Ureter (tissue), 1 donor: ENCODE measurements at places on chromosomes 5 and 9. TPM values are rescaled to one million over a fixed set of nuclear protein-coding genes. Genes with fewer than 3 reads are reported as not detected.
A peak's percentile ranks its signal among the peaks of the same experiment; 100 is the strongest.

DNA sequence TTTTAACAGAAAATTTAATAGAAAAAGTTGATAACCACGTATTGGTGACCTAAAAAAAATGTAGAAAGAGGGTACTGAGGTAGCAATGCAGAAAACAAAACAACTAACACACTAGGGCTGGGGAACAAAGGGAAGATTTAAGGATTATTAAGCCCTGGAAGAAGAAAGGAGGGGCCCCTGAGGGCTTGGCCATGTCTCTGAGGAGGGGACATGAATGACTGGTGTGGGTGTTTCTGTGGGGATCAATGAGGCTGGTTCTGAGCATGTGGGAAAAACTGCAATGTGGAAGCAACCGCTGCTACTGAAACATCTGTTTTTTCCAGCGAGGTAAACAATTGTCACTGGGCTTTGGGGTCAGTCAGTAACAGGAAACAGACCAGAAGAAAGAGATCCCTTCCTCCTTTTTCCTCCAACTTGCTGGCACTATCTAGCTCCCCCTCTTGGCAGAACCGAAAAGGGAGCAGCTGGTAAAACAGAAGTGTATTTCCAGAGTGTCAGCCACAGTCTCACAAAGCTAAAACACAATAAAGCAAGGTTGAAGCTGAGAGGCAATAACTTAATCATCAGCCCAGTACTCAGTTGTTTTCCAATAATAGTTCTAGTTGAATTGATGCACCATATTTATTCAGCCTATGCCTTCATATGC lies 48.3 kb downstream of the ATPSCKMT start:
- DNase-seq, result no peak

Gene FAF2
- 50.1 TPM for total RNA-seq

DNA sequence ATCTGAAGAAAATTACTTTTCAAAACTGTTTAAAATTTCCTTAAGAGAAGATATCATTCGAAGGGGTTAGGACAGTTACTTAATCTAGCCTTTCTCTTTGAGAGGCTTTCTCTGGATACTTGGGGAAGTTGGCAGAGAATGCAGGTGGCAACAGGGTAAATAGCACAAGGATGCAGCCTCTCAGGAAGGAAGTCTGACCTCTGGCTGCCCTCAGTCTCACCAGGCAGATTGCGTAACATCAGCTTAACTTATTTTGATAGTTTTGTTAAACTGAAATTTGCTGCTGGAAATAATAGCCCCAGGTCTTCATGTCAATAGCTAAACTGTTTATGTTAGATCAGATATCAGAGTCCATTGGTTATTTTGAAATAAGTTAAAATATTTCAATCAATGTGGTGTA lies 20.4 kb downstream of the CCDC192 start:
- no peak for DNase-seq

DNA sequence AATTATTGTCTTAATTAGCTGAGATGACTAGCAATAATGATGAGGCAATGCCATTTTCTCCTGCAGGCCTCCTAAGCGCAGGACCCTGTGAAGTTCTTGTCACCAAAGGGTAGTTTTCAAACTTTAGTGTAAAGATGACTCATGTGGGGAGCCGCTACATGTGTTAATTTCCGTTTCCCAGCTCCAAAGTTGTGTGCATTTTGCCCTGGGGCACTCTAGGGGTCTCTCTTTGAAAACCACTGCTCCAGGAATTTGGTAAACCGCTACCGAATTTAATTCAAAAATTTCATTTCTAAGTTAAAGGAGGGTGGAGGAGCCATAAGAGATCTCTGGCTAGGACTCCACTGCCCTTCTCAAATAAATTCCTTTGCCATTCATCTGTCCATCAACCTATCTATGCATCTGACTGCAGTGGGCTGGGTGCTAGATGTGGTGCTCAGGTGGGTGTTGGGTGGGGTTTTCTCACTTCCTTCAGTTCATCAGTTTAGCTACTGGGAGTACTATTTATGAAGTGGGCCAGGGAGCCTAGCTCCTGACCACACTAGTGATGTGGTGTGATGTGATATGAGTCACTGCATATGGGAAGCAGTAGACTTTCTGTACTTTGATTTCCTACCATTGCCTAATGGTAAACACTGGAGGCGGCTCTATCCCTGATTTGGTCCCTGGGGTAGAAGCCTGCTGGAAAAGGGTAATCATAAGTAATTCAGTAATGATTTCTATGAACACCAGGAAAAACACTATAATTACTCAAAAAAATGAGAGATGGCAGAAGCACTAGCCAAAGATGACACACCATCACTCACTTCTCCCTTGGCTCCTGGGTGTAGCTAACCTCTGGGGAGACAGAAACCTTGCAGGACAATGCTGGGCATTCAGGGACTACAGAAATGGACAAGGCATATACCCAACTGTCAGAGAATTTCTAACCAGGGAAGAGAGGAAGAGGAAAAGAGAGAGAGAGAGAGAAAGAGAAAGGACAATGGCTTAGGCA lies 4.0 kb upstream of the ZSWIM6 start:
- no peak for DNase-seq

GRCh38 chr5:76964060-76964459 lies 11.2 kb downstream of the CRHBP start:
- DNase-seq, result no peak

Gene CSF1R
- total RNA-seq, result 16.9 TPM

DNA sequence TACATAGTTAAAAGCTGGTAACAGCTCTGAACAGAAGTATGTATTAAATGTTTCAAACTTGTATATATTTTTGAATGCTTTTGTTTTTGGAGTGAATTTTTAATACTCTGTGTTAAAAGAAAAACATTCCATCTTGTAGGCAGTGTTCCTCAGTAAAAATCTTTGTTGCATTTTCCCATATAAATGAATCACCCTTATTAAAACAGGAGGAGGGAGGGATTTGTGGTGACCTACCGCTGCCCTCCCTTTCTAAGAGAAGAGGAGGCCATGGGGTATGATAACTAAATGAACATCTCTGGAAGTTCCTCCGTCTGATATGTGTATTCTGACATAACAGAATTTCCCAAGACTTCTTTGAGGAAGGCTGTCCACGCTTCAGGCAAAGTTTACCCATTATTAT lies 53.4 kb downstream of the INIP start:
- DNase-seq, result no peak

Gene RRAGA
- total RNA-seq, result 90.4 TPM

GRCh38 chr9:21579247-21579671 lies 97.1 kb upstream of the IFNE start:
- no peak for DNase-seq

GRCh38 chr9:110351009-110351467 lies 13.4 kb upstream of the TXNDC8 start:
- DNase-seq, result peak; percentile 43

Gene CBY3
- total RNA-seq, result not detected

GRCh38 chr9:93897075-93897970 lies 57.8 kb downstream of the BARX1 start:
- no peak for DNase-seq

GRCh38 chr9:95669253-95669652 lies 152.5 kb upstream of the PTCH1 start:
- no peak for DNase-seq

- DNase-seq, result no peak
Observed at GRCh38 chr9:128321879-128322403, 306 bp downstream of the TRUB2 start.

Gene PCDHGA1
- 0.57 TPM for total RNA-seq

Gene LOX
- total RNA-seq, result 6.5 TPM

- DNase-seq, result peak; percentile 73
Observed at GRCh38 chr9:134163371-134164196, 780 bp downstream of the RNU6ATAC start.

- no peak for DNase-seq
Observed at GRCh38 chr9:37497320-37497719, 11.6 kb downstream of the POLR1E start.

Gene PCDHB5
- 2.9 TPM for total RNA-seq

Gene CDC42SE2
- 39.6 TPM for total RNA-seq

DNA sequence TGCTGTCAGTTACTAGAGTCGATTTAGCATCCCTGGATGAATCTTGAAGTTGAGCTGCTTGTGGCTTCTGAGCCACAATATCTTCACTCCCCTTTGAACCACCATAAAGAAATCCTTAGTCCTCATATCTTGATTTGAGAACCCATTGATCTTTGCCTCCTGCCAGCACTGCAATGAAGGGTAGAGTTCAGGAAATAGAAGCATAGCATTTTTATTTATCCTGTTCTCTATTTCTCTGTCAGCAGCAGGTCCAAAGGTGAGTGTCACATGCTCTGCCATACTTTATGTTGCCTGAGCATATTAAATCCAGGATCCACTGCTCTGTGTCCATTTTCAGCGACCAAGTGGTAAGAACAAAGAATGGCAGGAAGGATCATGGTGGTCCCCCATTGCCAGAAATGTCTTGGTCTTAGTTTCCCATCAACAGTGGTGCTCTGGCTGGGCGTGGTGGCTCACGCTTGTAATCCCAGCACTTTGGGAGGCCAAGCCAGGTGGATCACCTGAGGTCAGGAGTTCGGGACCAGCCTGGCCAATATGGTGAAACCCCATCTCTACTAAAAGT lies 80.2 kb upstream of the PANK3 start:
- no peak for DNase-seq

DNA sequence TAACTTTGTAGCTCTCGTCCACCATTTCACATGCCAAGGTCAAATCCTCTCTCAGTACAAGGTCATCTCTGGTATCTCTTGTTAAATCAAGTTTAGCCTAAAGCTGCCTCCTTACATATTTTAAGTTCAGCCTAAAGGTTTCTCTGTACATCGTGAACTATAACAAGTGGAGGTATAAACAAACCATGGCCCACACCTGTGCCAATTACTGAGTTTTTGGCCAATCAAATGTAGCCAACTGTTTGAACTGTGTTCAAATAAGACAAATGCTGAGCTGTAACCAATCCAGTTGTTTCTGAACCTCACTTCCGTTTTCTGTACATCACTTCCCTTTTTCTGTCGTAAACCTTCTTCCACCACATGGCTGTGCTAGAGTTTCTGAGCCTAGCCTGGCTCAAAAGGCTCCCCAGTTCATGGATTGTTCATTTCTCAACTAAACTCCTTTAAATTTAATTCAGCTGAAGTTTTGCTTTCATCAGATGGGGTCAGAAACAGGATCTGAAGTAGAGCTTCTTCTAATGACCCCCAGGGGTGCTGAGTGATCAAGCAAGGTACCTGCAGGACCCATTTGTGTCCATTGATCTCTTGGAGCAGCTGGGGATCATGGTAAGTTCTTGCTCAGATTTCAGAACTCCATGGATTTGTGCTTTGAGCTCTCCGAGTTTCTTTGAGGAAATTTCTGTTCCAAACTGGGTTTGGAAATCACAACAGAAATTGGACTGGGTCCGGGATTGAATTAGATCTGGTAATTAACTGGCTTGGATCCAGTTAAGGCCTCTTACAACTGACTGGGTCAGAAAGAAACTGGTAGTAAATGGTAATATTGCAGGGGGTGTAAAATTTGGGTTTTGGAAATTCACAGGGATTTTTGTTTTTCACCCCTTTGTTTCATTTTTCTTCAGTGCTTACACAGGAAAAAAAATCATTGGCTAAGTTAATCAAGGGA lies 11.0 kb upstream of the NANS start:
- no peak for DNase-seq
